ENCODE measurements at places on chromosomes 5 and 9.

GRCh38 chr5:142784401-142784955, 14.3 kb downstream of the ARHGAP26 start:
- DNase-seq = no peak

DNA sequence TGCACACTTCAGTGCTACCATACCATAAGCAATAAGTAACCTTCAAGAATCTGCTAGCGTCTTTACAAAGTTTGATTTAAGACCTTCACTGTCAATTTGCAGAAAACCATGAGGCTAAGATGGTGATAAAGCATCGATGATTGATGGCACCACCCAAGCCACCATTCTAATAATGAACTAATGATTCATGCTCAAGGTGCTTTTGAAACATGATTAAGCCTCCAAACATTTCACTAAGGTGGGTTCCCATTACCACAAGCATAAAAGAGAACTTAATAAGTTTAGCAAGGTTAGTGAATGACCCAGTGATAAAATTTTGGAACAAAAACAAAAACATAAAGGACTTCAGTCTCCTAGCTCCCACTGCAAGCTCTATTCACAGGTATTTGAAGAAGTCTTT, 214.7 kb downstream of the FBXL17 start:
- DNase-seq = no peak

DNA sequence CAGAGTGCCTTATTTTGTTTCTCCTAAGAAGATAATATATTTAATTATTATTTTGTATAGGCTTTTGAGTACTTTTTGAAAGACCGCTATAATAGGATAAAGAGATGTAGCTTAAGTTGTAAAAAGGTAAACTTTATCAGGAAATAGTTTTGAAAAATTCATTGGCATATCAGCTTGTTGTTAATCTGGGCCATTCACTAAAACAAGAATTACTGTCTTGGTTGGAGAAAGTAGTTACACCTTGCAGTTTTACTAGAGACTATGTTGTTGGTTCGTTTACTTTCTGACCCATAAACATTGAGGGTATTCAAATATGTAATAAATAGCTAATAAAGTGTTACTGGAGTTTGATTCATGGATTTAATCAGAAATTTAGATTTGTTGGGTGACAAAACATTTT, 33.7 kb downstream of the TNPO1 start:
- DNase-seq = no peak

DNA sequence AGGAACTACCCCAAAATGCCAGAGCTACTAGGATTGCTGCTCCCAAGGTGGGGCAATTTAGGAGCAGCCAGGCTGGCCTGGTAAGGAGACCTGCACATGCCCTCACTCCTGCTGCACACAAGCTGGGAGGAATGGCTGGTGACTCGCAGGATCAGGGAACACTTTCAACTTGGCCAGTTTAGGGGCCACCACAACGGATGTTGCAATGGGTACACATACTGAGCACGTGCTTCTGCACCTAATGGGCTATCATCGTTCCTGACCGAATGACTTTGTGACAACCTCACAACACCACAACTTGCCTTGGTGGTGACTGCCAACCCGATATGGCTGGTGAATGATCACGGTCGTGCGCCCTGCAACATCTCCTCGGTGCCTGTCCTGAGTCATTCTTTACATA, 172.0 kb downstream of the ROR2 start:
- DNase-seq = no peak

- DNase-seq = no peak
Measured at GRCh38 chr5:61311836-61312808, 19.9 kb upstream of the ZSWIM6 start.

DNA sequence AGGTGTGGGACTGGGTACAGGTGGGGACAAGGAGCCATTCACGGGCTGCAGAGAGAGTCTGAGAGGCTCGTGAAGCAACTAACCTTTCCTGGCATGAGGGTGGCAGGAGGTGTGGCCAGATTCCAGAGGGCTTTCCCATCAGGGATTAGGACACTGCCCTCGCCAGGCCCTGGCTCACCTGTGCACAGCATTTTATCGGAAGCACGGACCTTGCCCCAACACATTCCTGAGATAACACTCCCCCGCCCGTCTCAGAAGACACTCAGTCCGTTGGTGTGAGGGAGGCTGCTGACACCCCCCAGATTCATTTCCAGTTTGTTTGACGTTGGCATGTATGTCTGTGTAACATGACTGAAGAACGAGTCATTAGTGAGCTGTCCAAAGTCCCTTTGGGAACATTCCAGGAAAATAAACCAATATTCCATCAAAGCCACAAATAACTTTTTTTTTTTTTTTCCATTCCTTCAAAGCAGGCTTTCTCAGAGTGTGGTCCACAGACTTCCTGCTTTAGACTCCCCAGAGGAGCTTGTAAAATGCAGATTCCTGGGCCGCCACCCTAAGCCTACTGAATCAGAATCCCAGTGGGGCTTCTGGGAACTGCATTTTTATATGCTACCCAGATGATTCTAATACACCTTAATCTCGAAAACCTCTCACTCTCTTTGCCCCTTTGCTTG, 23.4 kb downstream of the WWC1 start:
- DNase-seq = no peak

DNA sequence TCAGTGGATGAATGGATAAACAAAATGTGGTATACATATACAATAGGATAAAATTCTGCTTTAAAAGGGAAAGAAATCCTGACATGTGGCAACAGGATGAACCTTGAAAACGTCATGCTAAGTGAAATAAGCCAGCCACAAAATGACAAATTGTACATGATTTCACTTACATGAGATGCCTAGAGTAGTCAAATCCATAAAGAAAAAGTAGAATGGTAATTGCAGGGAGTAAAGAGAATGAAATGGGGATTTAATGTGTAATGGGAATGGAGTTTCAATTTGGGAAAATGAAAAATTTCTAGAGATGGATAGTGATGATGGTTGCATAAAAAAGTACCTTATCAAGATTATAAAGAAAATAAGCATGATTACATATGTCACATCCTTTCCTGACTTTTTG, 1489.2 kb upstream of the C9orf72 start:
- DNase-seq = no peak

DNA sequence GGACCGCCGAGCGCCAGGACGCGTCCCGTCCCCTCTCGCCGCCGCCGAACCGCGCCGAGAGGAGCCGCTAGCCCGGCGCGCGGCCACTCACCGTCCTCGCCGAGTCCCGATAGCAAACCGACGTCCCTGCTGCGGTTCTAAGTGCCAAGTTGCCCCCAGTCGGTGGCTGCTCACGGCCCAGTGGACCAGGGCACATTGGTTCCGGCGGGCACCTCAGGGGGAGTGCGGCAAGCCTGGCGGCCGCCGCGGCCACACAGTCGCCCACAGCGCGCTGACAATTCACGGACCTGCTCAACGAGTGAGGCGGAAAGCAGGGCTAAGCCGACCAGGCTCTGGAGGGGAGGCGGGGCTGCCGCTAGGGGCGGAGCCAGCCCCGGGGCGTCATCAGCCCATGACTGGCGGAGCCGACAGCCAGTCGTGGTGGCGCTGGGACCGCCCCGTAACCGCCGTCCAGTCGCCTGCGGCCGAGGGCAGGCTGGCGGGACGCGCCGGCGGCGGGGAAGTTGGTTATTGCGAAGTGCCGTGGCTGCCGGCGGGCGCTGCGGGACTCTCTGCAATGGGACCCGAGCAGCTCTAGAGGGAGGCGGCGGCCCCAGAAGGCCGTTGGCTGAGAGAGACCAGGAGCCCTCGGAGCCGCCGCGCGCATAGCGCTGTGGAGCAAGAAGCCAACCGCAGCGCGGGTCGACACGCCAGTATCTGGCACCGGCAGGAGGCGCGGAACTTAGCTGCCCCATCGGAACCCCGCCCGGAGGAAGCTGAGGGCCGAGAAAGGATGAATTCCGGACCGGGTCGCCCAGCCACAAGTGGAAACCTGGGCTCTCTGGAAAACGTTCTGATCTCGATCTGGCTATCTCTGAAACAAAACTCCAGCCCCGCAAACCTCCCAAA, at the start of gene MARCHF3:
TSS of gene MARCHF3 (minus strand) at position 300 of the 888 bp plus-strand sequence. CDS start 112,387 bp downstream, outside the sequence.
- DNase-seq = peak; percentile 74

DNA sequence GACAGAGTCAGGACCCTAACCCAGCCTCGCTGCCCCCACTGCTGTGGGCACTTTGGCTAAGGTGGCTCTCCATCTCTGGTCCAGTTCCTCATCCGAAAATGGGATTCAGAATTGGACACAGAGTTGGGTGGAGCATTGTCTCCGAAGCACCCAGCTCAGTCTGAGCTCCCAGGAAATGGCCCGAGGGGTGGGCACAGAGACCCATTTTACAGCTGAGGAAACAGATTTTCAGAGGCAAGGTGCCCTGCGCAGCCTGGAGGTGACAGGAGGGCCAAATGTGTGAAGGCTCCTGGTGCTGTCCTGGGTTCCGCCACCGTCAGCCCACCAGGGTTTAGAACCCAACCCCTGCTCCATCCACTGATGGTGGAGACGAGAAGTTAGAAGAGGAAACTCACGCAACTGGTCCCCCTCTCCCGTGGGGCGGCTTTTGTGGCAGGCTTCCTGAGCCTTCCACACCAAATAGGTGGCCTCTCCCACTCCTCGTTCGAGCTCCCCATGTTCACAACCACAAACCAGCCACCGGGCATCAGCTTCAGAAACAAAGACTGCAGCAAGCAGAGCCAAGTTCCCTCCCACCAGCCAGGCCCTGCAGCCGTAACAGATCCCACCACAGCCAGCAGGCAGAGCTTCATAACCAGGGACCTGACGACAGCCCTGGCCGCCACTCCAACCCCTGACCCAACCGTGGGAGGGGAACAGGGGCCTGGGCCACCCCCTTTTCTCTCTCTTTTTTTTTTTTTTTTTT, 90.9 kb upstream of the LMX1B start:
- no peak for DNase-seq

DNA sequence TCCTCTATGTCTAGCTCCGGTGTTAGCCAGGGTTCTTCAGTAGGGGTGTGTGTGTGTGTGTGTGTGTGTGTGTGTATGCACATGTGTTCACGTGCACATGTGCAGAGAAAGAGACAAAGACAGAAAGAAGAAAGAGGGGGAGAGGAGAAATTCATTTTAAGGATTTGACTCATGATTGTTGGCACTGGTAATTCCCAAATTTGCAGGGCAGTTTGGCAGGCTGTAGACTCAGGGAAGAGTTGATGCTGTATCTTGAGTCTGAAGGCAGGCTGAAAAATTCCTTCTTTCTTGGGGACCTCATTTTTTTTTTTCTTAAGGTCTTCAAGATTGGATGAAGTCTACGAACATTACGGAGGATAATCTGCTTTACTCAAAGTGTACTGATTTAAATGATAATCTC, 335.7 kb downstream of the NSG2 start:
- no peak for DNase-seq

DNA sequence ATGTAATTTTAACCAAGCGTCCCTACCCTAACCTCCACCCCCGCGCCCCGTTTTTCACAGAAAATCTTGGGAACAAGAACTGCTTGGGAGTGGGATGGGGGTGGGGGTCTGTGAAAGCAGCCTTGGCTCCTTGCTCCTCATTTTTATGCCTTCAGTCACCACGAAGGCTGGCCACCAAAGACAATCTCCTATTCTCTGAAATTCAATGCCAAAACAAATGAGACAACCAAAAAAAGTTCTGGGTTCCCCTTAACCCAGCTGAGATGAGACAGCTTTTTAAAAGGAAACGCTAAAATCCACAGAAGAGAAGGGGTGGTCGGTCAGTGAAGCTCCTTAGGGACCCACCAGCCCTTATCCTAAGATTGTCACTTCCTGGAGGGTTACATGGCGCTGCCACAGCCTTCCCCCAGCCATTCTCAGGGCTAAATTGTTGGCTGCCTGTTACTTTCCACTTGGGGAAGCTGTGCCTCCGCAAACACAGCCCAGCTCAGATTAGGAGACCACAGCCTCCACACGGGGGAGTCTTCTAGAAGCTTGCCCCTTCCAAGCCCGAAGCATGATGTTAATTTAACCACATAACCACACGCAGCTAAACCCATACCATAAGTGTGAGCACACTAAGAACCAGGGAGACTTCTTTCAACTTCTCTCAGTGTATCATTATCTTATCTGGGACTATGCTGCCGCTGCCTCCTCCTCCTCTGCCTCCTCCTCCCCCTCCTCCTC, 136.3 kb downstream of the FOXD1 start:
- DNase-seq = no peak

- no peak for DNase-seq
Measured at GRCh38 chr9:6590334-6590733, 55.2 kb downstream of the GLDC start.

GRCh38 chr5:82405618-82406204, 127.6 kb upstream of the RPS23 start:
- no peak for DNase-seq

DNA sequence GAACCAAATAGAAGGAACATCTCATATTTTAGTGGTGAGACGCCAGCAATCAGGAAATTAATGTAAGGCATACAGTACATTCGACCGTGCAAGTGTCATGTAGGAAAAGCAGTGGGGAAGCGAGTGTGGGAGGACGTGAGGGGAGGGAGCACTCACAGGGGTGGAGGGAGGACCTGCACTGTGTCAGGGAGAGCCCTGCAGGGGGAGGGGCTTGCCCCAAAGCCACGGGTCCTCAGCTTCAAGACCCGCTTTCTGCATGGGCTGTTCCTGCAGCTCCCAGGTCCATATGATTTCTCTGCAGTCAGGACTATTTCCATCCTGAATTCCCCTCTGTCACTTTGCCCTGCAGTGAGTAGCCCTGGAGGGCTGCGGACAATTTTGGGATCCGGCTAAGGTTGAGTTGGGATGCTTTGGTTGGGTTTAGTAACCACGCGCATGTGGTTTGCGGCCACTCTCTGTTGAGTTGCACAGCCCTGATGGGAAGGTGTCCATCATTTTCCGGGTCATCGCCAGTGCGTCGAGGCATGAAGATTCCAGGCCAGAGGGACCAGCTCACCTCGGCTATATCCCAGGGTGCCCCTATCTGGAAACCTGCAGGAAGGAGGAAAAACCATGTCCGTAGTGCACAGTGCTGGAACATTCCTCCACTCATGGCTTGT, 61.9 kb downstream of the IRX1 start:
- no peak for DNase-seq

GRCh38 chr5:140988100-140988499, 21.8 kb downstream of the PCDHAC2 start:
- no peak for DNase-seq

DNA sequence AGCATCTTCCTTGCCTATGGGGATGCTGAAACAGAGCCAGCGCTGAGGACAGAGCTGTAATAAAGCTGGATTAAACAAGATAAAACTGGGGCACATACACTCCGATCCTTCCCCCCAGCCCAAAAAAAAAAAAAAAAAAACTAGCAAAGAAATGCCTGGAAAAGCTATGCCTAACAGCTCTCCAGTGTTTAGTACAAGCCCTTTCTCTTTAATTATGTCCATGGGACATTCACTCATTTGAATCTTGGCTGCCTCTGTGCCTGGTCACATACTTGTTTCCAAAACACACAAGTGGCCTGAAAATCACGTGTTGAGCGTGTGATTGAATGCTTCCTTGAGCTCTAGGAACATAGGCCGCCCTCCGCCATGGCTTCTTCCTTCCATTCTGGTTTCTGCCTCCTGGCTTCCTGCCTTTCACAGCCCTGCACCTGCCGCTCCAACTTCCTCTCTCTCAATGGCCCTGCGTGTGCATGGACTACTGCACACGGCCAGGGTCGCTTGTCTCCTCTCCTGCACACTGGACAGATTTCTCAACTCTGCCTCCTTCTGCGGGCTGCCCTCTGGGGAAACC, 111.0 kb upstream of the RETREG1 start:
- DNase-seq = no peak

Measured in esophagus squamous epithelium (tissue), 5 donors.